ENCODE measurements at places on chromosomes 16 and 17. TPM values are rescaled to one million over a fixed set of nuclear protein-coding genes. Genes with fewer than 3 reads are reported as not detected.
A peak's percentile ranks its signal among the peaks of the same experiment; 100 is the strongest.

DNA sequence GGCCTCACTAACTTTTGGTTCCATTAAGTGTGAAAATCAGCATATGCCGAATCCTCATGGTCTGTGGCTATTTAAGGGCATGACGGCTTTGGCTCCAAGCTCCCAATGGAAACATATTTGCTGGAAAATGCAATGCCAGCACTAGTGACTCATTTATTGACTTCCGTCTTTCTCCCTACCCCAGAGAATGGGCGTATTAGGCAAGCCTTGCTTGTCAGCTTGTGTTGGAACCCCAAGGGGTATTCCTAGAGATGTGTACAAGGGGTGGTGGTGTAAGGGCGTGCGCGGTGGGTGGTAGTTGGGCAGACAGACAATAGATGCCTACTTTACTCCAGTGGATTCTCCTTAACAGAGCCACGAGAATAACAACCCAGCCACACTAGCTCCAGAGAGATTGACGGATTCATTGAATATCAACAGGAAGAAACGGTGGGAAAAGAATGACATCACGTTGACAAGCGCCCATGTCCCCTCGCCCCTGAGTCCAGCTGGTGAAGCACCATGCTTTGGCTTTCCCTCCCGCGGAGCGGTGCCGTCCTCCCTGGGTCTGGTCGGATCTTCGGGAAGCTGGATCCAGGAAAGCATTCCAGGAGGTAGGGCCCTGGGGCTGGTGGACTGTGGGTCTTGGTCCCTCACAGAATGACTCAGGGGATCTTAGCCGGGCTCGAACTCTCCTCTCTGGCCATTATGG, 10.3 kb downstream of the CD300LB start:
- DNase-seq, result no peak

GRCh38 chr17:74179576-74179975, 23.9 kb upstream of the RPL38 start:
- no peak for DNase-seq

DNA sequence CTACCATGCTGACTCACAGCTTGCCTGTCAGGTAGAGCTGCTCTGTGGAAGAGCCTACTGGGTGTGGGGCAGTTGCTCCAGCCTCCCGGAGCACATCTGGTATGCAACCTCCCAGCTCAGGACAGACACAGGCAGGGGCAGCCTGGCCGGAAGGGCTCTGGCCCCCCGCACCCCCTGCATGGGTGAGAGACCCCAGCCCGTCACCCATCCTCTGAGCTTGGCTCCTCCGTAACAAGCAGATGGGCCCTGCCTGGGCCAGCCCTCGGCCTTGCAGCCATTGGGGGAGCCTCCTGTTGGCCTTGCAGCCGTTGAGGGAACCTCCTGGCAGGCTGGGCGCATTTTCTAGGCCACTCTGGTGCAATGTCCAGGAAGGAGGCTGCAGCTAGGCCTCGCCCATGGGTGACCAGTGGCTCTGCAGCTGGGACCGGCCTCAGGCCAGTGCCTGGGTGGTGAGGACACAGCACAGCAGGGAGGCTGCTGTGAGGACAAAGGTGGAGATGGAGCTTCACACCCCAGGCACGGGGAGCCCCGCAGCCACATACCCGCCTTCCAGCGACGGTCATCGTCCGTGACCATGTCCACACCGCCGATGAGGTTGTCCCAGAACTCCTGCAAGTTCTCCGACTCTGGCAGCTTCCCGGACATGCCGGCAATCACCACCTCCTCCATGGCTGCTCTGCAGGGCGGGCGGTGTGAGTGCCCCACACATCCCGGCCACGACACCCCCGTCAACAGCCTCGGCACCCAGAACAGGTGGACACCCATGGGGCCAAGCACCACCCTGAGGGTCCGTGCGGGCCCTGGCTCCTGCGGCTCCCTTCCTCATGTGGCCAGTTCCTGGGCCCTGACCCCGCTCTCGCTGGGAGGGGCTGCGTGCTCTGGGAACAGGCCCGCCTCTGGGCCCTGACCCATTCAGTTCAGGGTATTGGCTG, 2.0 kb downstream of the FASN start:
- DNase-seq, result no peak

DNA sequence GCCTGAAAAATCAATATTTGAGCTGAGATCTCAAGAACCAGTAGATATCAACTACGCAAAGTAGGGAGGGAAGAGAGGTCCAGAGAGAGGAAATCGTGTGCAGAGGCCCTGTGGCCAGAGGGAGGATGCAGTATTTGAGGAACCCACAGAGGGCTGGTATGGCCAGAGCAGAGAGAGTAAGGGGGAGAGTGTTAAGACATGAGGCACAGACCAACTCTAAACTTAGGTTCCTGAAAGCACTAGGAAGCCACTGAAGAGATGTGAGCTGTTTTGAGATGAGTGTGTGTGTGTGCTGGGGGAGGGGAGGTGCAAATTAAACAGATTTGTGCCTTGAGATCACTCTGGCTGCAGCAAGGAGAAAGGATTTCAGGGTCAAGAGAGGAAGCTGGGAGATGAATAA, 10.9 kb downstream of the SLC13A2 start:
- no peak for DNase-seq

DNA sequence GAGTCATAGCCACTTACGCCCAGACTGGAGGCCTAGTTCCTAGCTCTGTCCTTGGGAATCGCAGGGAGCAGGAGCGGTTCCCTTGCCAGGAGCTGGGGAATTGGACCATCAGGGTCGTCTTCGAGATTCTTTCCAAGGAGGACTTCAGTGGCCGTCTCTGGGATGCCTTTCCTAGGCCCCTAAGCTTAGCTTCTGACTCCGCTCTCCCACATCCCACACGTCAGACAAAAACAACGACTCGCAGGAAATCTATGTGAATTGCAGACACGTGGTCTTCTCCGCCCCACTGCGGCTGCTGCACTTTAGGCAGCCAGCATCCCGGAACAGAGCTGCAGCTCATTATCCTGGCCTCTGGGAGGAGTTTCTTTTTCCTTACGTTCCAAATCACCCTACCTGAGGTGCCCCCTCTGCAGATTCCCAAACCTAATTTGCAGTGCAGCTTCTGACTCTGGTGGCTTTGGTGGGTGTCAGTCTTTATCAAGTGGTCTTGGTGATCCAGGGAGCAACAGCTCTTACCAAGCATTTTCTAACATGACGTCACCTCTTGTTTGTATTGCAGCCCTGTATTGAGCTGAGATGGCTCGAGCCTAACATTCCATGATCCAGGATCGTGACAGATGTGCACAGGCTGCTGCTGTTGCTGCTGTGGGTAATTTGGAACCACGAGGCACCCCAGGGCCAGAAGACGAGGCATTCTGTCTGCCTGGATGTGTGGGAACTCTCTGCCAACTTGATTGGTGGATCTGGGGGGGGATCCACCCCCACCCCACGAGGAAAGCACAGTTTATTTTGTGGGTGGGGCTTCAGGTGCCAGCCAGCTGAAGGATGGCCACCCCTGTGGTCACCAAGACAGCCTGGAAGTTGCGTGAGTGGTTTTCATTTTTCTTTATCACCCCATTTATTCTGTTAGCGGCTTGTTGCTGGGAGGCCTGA, 1.1 kb downstream of the KATNB1 start:
- DNase-seq, result peak; percentile 64

DNA sequence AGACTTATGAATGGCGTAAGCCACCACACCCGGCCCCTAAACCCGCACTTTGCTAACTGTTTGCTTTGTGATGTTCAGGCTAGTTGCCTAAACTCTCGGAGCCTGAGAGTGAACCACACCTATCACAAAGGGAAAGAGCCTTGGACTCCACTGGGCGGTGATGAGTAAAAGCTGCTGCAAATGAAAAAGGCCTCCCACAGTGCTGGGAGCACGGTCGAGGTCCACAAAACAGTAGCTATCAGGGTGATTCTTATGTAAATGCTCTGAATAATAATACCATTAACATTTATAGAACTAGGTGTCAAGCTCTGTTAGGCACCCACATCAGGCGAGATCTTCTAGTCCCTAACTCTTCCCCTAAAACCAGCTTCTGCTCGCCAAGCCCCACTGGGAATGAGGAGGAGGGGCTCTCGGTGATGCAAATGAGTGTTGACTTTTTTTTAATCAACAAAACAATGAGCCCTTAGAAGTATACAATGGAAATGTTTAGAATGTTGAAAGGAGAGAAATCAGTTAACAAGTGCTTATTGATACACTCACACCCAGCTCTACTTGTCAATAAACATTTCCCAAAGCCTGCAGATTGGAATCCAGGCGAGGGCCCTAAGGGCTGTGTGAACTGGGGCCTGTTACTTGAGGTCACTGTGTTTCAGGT, 19.8 kb downstream of the FBRS start:
- no peak for DNase-seq

DNA sequence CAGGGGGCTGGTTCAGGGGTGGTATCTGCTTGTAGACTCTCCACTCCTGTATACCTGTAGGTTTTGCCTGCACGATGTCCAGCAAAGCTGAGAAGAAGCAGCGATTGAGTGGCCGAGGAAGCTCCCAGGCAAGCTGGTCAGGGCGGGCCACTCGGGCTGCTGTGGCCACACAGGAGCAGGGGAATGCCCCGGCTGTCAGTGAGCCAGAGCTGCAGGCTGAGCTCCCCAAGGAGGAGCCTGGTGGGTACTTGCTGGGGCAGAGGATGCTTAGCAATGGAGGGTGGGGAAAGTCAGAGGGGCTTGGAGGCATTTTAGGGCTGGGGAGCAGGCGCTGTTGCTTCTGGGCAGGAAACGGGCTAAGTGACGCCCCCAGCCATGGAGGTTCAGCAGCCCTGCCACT, 2.1 kb downstream of the DNAH2 start:
- DNase-seq, result no peak

GRCh38 chr17:77120868-77121267, 19.9 kb upstream of the SEC14L1 start:
- no peak for DNase-seq

DNA sequence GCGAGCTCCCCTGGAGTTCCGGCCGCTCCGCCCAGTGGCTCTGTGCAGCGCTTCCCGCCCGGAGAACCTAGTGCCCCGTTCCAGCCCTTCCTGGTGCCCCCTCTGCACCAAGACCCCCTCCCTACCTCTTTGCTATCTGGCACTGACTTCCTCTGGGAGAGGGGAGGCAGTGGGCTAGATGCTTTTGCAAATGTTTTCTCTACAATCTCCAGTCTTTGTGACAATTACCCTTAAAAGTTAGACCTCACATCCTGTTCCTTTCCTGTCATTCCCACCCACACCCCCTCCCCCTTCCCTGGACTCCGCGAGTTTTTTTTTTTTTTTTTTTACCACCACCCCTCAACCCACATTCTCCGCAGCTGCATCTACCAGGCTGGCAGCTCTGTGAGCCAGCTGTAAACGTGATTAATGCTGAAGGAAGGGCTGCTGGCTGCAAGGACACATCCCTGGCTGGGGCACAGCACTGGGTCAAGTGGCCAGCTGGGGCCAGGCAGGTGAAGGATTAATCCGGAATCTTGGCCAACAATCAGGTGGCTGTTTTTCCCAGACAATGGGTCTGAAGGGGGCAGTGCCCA, 101.5 kb downstream of the MGAT5B start:
- DNase-seq, result peak; percentile 30

The WNT3 gene
- polyA plus RNA-seq, result not detected

The MMP28 gene
- 2.2 TPM for polyA plus RNA-seq

Measured in muscle of arm (tissue), 14 donors.